ENCODE measurements at places on chromosomes 3 and 15.

DNA sequence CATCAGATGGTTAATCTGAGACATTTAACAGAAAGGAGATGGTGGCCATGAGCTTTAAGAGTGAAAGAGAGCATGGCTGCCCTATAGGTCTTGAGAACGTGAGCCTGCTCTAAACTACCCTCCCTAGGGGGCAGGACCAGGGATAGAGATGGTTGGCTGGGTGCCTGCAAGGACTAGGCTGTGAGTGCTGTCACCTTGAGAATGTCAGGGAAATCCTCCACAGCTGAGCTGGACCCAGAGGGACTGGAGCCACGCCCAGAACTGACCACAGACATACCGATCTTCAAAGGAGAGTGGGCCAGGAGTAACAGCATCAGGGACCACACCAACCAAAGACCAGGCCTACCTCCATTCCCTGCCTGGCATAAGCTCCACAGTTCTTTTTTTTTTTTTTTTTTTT is 53.6 kb upstream of the UBE2E1 start:
- DNase-seq: no peak

DNA sequence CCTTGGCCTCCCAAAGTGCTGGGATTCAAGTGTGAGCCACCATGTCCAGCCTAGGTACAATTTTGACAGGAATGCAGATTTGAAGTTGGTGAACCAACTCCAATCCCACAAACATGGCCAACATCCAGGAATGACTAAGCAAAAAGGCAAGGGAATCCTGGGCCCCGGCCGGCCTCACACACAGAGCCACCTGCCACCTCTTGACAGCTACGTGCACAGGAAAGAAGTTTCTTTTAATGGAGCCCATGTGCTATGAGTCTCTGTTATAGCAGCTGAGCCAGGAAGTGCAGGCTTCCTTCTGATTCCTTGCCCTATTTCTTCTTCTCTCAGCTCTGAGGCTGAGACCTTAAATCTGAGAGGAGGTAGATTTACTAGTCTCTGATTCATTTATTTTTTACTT is 8.8 kb downstream of the TMEM40 start:
- DNase-seq: no peak

DNA sequence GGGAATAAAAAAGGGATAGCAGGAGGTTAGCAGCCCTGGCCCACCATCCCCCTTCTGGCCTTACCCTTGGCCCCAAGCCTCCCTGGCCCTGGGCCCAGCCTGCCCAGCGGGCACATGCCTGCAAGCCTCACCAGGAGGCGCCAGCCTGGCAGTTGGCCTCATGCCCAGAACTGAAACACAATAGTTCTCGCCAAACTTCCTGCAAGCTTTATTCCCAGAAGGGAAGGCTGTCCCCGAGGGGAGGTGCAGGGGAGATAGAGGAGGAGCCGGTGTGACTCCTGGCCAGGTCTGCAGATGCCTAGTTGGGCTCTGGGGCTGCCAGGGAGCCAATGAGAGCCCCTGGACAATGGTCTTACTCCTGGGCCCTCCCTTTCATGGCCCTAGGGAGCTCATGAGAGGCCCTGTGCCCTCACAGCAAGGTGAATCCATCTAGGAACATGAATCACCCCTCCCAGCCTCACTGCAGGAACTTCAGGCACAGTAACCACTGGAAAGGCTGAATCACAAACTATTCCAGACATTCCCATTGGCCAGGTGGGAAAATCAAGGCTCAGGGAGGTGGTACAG is 4.0 kb downstream of the CCDC33 start:
- no peak for DNase-seq

DNA sequence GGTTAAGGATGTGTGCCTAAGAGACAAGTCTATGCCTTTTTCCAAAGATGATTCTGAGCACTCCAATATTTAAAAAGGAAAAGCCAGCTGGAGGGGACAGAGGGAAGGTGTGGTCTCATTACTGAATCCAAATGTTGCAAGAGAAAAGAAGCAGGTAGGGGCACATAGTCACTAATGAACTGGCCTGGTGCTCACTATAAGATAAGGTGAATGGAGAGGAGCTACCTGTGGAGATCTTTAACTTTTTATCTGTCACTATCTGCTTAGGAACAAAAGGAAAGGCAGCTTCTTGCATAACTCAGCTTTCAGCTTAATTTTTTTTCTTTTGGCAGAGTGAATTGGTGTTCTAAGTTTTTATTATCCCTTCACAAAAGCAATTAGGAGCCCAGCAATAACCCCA is 69.1 kb downstream of the RPN1 start:
- DNase-seq: no peak

- no peak for DNase-seq
These were observed 172.6 kb upstream of the LRRC3B start for GRCh38 chr3:26449996-26450395.

- DNase-seq: peak; percentile 23
These were observed 590 bp downstream of the POLR2H start for GRCh38 chr3:184361932-184362667.

DNA sequence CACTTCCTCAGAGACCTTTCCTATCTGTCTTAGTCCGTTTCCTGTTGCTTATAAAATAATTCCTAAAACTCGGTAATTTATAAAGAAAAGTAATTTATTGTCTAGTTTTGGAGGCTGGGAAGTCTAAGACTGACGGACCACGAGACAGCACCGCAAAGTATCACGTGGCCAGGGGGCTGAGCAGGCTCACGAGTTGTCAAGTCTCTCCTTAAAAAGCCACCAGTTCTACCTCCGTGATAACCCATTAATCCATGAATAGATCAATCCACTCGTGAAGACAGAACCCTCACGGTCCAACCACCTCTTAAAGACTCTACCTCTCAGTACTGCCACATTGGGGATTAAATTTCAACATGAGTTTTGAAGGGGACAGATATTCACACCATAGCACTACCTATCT is 821 bp downstream of the LINS1 start:
- no peak for DNase-seq

GRCh38 chr15:36843822-36844221 is 256.5 kb downstream of the MEIS2 start:
- no peak for DNase-seq

- DNase-seq: no peak
These were observed 3.6 kb downstream of the CLEC3B start for GRCh38 chr3:45029661-45030060.

DNA sequence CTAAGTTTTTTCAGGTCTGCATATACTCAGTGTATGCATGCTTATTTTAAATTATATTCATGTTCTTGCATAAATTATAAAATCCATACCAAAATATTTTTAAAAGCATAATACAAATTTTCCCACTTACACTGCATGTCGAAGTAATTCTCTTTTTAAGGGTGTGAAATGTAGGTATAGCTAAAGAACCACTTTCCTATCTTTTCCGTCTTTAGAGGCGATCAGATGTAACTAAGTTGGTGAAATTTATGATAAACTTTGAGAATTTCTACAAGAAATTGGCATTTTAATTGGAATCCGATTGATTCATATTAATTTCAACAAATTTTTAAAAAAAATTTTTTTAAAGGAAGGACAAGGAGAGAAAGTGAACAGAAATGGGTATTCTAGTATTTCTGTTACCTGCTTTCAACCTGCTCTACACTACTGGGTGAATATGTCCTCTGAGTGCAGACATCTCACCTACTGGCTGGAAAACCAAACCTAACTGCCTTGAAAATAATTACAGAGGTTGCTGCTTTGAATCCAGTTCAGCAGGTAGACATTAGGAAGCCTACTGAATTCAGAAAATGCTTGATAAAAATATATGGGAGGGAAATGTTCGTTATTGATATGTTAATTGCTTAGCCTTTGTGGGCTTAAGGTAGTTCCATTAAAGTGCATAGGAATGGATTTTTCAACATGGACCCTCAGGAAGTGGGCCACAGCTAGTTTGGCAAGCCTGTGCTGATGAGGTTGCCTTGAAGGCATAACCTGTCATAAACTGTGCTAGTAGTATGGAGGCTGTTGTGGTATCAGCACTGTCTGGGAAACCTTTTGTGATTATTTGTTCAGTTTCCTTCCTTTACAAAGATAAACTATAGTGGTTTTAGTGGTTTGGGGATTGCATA is 5.1 kb downstream of the TRIM71 start:
- no peak for DNase-seq

DNA sequence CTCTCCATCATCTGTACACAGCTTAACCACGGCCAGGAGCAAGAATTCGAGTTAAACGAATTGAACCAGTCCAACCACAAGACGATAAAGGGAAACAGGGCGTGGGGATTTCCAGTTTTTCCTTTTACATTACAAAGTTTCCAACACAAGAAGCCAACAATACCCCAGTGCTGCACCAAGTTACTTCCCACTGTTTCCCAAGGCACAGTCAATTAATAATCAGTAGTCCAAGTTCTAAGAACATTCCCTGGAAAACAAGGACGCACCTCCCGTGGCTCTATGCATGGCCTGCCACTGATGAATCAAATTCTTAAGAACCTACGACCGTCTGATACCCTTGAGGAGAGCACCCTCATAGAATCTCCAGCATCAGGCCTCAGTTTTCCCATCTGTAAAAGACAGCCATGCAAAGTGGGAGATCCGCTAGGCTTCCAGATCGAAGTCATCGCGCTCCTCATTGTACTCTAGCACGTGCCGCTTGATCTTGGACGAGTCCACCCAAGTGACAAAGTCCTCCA is 774 bp downstream of the IMP3 start:
- no peak for DNase-seq

DNA sequence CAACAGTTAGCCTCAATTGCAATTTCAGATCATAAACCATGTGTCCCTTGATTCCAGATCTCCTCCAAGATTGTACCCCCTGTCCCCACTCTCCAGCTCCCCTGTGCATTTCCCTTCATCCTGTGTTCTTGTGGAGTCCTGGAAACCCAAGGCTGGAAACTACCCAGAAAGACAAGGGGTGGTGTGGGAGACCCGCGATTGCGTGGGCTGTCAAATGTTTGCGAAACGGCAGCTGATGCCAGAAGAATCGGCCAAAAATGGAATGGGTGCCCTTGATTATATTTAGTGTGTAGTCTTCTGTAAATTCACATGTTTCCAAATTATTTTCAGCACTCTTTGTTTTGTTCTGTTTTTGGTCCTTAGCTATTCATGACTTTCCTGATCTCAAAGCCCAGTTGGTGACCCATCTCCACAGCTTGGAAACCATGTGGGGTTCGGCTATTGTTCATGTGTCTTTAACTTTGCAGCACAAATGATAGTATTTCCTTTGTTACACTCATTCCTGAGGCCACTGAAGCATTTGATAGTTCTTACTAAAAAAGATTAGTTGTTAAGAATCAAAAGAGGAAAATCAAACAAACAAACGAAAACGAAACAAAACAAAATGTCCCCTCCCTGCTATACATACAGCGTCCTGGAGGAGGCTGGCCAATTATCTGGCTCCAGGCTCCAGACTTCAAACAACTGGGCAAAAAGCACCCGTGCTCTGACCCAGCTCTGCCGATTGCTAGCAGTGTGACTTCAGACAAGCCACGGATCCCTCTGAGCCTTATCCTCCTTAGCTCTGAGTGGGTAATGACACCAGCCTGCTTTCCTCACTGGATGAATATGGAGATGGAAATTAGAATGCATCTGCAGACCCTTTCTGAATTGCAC is 120.9 kb downstream of the CACNA2D3 start:
- DNase-seq: no peak

DNA sequence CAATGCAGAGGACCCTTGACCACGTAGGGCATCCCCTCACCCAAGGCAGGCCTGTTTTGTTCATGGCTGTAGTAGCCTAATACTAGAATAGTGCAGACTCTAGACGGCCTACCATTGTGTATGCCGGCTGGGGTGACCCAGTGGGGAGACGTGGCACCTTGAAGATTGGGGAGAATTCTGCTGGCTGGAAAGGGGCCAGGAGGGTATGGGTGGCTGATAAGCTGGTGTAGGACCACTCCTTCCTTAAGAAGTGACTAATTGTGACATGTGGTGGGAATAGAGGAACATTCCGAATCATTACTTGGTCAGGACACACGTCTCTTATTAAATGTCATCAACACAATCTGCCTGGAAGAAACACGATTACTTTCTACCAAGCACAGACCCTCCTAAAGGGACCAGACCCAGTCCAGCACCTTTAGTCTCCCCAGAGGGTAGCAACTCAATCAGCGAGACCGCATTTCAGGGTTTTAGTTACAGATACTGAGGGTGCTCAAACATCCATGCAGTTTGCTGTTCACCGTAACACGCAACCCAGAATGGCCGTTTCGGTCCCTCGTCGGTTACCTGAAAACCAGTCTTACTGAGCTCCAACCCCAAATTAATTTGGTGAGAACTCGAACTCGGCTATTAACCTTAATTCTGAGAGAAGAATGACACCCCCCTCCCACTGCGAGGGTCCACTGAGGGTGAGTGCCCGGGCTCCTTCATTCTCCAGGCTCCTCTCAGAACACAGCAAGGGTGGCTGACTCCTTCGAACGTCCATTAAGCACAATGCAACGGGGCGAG is 1.6 kb upstream of the KLF13 start:
- DNase-seq: no peak

DNA sequence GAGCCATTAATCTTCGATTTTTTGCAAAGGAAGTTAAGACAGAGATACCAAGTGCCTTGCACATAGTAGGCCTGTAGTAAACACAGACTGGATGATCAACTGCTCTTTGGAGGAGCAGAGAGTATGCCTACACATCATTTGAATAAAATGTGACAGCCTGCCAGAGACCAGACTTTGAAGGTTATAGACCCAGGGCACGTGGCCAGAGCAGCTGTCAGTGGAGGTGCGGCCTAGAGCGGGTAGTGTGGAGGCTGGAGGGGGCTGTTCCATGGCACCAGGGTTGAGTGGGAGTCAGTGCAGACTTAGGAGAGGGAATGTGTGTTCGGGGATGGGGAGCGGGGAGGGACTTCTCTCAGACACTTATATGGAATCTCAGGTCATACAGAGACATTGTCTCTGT is 80.8 kb downstream of the SMAD3 start:
- DNase-seq: no peak

DNA sequence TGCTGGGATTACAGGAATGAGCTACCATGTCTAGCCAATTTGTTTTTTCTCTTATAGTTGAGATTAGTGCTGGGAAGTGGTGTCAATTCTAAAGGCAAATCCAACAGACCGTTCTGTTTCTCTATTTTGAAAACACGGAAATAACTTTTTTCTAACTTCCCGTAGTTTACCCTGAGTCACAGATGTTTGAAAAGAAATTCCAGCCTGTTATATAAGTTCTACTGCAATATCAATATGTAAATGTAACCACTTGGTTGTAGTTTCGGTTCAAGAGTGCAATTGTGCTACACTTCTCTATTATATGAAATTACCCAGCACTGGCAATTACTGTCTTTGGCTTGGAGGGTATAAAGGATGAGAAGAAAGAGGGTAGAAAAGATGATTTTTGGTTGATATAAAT is 22.3 kb upstream of the GNB4 start:
- DNase-seq: no peak

GRCh38 chr3:10582733-10583132 is 77.3 kb upstream of the ATP2B2 start:
- DNase-seq: no peak

DNA sequence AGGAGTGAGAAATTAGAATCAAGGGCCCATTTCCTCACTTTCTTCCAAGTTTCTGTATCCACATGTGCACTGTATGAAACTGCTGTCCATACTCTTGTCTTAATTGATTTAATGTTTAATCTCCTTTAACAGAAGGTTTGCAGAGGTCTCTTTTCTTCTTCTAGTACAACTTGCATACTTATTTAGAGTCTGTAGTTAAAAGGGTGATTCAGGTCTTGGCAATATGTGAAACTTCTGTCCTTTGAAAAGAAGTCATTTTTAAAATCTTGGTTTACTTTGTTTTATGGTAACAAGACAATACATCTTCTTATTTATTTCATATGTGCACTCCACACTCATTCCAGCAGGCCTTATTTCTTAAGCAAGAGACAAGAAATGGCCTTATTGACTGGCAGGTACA is 25.8 kb downstream of the TMEM45A start:
- DNase-seq: no peak

Data from stimulated activated CD4-positive, alpha-beta T cell treated with anti-CD3 and anti-CD28 coated beads, Interleukin-1b, Interleukin-23, amount 100 ng/mL, for 1 hour (primary cell).